ENCODE measurements at places on chromosomes 6 and 20.

GRCh38 chr6:135537741-135538301, 40.3 kb upstream of the AHI1 start:
- peak; percentile 7 for DNase-seq

DNA sequence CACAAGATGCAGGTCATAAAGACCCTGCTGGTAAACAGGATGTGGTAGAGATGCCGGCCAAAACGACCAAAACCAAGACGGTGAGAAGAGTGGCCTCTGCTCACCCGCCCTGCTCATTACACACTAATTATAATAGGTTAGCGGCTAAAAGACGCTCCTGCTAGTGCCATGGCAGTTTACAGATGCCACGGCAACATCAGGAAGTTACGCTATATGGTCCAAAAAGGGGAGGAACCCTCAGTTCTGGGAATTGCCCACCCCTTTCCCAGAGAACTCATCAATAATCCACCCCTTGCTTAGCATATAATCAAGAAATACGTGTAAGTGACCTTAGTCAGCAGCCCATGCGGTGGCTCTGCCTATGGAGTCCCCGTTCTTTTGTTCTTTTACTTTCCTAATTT, 17.6 kb downstream of the BHLHE23 start:
- no peak for DNase-seq

DNA sequence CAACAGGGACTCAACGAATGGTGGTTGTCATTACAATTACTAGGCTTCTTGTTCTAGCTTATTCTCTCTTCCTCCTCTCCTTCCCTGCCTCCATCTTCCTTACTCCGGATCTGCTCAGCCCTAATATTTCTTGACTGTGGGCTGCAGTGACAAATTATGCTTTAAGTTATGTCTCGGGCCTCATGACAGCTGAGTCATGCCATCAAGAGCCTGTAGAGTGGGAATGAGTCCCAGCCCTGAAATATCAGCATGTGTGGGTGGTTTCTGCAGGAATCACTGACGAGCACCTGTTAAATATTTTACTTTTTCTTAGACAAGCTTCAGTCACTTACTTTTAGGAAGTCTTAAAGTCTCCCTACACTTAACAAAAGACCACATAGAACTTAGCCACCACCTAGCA, 83.1 kb upstream of the CBLN4 start:
- DNase-seq, result no peak

GRCh38 chr6:118755941-118756646, 104.7 kb upstream of the CEP85L start:
- DNase-seq, result no peak

- DNase-seq, result peak; percentile 35
These were observed 64.1 kb upstream of the RPS6KA2 start for GRCh38 chr6:166691199-166691598.

- DNase-seq, result peak; percentile 64
These were observed 10.6 kb downstream of the RPS10 start for GRCh38 chr6:34414999-34415858.

DNA sequence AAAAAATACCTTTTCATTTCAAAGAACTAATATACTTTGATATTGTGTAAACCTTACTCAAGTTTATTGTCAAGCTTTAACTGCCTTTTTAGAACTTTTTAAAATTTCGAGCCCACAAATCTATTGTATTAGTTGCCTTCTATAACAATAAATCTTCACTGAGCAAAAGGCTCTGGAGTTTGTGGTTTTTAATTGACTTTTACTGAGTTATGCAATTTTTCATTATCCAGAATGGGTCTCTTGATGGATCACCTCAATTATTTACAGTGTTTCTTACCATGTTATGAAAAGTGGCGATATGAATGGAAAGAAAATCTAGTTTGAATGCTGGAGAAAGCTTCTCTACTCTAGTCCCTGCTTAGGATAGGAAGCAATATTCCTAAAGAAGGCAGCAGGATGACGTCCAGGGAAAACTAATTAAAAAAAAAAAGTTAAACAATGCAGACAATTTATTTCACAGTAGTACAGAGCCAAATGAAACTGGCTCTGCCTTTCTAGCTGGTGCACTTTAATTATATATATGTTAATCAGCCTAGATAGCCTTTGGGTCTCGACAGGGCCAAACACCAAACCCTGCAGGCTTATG, 5.0 kb downstream of the ID4 start:
- no peak for DNase-seq

DNA sequence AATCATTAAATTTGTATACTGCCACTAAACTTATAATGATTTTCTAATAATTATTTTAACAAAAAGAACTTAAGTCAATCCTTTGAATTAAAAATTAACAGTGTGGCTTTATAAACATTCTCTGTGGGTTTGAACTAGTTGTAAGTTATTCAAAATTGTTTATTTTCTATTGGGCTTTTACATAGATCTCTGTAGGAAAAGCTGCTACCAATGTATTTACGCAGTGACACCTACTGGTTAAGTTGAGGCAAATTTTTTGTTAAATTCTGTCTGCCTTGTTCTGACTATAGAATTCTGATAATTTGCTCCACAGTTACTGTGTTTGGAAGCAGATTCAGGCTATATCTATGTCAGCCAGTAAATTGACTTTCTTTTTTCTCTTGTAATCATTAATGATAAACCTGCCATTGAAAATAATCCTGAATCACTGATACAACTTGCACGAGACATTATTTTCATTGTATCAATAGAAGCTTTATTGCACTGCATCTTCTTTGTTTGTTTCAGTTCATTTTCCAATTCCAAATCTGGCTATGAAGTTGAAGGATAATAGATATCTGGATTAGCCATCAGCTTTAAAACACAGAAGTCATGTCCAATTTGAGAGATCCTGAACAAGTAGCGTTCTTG, 66.0 kb upstream of the UTRN start:
- DNase-seq, result peak; percentile 48

DNA sequence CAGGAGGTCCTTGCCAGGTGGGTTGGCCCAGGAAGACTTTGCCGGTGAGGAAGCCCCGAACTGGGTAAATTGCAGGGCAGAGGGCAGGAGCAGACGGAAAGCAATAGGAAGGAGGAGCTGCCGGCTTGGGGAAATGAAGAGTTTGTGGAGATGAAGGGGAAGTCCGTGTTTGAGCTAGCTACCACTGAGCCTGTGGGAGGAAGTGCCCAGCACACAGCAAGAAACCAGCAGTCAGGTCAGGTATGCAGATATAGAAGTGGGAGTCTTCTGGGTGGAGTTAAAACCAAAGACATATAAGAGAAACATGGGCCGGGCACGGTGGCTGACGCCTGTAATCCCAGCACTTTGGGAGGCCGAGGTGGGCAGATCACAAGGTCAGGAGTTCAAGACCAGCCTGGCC, 34.7 kb downstream of the CD24 start:
- no peak for DNase-seq

- no peak for DNase-seq
These were observed 60.0 kb downstream of the FYN start for GRCh38 chr6:111813237-111813636.

DNA sequence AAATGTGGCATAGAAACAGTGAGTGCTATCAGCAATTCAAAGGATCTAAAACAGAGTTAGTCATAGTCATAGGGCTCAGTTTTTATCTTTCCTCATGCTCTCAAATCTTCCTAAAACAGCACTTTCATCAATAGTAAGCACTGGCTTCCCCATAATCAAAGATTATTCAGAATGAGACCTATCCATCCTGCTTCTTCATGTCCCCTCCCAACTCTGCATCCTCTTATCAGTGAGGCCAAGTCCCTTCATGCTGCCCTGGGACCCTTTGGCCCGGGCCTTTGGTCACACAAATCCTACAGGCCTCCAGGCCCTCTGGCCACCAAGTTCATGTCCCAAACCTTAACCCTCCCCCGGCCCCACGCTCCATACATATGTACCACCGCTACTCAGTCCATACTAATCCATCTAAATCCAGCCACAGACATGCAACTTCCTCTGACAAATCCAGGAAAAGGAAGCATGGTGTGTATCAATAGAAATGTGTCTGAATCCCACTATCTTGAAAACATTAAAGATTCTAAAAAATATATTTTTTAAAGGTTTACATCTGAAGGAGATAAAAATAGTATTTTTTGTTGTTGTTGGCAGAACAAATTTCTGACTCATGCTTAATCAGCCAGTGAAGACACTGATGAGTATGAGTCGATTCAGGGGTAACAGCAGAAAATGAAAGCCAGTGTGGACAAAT, 143.5 kb downstream of the PDE7B start:
- DNase-seq, result peak; percentile 24

GRCh38 chr6:169779092-169779815, 27.8 kb downstream of the ERMARD start:
- no peak for DNase-seq

- DNase-seq, result no peak
These were observed 186.9 kb upstream of the SLC24A3 start for GRCh38 chr20:19025430-19026120.

GRCh38 chr6:137056121-137056880, 11.5 kb upstream of the IL20RA start:
- DNase-seq, result no peak

DNA sequence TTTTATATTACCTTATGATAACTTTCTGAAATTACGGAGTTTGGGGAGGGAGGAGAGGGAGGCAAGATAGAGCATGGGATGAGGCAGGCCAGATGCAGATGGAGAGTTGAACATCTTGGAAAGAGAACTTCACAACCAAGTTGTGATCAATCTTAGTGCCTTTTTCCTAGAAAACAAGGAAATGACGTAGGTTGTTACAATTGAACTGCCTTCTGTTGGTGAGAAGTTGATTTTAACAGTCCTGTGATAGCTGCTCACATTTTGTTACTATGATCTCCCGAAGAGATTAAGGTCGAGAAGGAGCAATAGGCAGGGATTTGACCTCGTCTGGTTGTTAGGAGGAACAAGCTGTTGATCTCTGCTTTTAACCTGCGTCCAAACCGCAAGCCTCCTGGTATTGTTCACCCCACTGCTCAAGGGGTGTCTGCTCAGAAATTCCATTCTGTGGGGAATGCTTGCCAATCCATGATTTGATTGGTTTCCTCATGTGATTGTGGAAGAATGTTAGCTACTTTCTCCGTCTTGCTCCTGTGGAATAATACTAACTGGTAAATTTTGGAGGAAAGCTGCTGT, 35.1 kb downstream of the TIAM2 start:
- no peak for DNase-seq

DNA sequence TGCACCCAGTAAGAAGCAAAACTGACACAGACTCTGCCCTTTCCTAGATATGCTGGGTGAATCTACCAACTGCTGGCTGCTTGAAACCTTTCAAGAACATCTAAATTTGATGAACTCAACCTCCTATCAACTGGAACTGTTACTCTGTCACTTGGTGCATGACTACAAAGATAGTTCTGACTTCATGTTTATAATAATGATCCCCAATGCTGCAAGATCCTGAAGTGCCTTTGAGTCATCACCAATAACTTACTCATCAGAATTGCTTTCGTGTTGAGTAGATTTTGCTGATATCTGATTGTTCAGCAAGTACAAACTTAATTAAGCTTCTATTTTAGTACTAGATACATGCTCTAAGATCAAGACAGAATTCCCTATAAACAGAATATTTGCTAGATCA, 100.2 kb upstream of the ARMC2 start:
- no peak for DNase-seq

DNA sequence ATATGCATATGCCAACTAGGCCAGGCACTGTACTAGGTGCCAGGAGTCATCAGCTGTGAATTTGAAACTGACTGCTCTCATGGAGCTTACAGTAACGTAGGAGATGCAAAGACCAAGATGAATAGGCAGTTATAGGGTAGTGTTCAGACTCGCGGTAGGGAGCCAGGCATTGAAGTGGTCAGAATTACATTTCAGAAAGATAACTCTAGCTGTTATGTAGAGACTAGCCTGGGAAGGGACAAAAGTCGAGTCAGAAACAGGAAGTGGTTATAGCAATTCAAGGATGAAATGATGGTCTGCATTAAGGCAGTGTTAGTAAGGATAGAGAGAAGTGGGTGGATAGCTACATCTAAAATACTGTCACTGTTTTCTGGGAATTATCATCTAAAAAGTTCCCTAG, 56.6 kb downstream of the PCMT1 start:
- no peak for DNase-seq

GRCh38 chr6:153090241-153090930, 40.7 kb downstream of the RGS17 start:
- DNase-seq, result no peak

GRCh38 chr6:141752677-141753076, 380.0 kb upstream of the GJE1 start:
- DNase-seq, result no peak

DNA sequence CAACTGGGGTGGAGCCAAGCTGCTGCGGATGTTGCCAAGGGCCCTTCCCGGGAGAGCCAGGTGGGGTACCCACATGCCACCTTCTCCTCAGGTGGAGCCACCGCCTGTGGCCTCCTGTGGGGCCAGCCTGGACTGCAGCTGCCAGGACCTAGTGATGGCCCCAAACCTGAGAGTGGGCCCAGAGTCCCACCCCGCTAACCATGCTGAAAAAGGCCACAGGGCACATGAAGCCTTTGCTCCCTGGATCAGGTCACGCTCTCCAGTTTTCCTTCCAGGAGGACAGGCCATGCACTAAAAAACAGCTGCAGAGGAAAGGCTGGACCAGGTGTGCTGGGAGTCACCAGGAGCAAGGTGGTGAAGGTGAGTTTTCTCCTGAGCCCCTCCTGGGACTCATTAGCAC, 73.9 kb upstream of the SLC22A16 start:
- DNase-seq, result no peak

- DNase-seq, result no peak
These were observed 18.5 kb downstream of the NOL4L start for GRCh38 chr20:32566379-32567374.

DNA sequence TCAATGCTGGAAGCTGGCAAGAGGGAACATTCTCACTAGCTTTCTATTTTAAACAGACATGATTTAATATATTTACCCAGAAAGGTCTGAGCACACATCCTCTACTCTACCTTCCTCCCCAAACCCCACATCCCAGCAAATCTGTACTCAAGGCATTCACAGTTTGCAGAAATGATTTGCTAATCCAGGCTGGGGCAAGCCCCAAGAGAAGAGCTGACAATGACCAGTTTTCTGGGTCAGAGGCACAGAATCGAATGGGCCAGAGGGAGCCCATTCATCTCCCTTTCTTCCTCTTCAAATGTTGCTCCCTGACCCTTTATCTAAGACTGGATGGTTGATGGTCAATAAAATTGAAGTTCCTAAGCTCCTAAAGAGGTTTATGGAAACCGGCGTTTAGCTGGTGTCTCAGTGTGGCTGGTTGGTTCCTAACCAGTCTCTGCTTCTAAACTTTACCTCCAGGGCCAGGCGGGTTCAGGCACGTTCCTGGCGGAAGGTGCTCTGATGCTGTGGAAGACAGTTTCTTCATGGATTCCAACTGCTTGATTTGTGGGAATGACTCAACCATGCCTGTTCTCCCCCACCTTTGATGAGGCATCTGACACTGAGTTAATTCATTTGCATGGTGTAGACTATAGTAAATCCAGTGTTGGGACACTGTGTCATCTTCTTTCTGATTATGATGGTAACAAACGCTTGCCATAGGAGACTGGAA, 96.4 kb upstream of the IYD start:
- DNase-seq, result no peak

GRCh38 chr6:32522302-32523047, 7.6 kb downstream of the HLA-DRB5 start:
- DNase-seq, result no peak
